MCF 10A (cell line): ENCODE measurements at places on chromosomes 6 and 20. TPM values are rescaled to one million over a fixed set of nuclear protein-coding genes. Genes with fewer than 3 reads are reported as not detected.
A peak's percentile ranks its signal among the peaks of the same experiment; 100 is the strongest.

- peak; percentile 41 for DNase-seq
These were observed 103.7 kb downstream of the SNAP25 start for GRCh38 chr20:10322073-10323012.

DNA sequence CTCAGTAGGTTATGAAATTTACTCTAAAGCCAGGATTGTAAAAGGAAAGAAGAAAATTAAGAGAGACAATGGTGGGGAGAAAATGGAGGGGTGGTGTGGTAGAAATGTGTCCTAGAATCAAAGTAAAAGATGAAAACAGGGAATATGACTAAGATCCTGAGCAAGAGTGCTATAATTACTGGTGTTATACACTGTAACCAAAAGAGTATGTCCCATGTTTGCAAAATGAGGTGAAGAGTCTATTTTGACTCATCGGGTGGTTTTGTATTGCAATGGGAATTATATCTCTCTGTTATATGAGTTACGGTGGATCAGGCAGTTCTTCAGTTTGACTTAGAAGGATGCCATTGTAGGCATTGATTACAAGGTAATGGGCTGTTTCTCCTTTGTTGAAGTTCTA is 8.5 kb downstream of the L3MBTL3 start:
- DNase-seq: no peak

DNA sequence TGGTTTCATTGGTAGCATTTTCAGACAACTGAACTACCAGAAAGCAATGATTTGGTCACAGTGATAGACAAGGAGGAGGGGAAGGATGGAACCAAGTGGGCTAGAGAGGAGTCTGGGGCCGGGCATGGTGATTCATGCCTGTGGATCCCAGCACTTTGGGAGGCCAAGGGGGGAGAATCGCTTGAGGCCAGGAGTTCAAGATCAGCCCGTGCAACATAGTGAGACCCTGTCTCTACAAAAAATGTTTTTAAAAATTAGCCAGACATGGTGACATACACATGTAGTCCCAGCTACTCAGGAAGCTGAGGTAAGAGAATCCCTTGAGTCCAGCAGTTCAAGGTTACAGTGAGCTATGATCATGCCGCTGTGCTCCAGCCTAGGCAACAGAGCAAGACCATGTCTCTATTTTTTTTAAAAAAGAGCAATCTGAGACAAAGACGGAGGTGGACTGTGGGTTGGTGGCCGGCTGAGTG is 70.6 kb downstream of the SYCP2L start:
- no peak for DNase-seq

DNA sequence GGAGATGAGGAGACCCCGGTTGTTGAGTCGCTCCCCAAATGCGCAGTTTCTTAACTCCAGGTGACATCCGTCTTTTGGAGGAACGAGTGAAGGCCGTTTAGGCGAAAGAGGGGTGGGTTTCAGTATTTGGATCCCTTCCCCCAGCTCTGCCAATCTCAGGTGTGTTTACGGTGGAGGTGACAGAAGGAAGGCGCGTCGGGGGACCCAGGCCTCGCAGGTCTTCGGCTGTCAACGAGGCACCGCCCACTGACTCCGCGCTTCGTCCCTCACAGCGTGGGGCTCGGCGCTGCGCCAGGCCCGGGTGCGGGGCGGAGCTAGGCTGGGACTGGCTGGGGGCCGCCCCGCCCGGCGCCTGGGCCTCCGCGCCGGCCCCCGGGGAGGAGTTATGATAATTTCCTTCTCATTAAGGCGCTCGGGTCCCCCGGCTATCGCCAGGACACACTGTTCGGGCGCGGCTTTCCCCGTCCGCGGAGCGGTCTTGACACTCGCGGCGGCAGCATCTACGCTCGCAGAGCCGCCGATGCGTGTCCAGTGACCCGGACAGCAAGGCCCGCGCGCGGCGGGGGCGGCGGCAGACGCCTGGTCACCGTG is at the start of gene TFAP2C:
Gene TFAP2C, plus strand, starts transcription at position 434 of the 591 bp plus-strand sequence. CDS start 239 bp downstream, outside the sequence.
- DNase-seq: peak; percentile 88

DNA sequence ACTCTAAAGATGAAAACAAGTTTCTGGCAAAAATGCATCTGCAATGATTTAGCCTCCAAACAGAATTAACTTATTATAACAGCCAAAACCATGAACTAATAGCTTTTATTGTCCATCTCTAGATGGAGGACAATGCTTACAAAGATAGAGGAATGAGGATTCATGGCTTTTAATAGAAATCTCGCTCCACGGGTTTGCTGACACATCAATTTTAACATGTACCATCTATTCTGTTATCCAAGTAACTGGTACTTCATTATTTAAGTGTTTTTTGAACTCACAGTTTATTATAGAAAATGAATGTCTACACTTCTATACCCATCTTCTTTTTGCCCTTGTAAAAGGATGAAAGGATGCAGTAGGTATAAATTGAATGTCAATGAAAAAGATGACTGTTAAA is 10.8 kb downstream of the TMX4 start:
- DNase-seq: no peak

- peak; percentile 27 for DNase-seq
These were observed 835.4 kb downstream of the MAFB start for GRCh38 chr20:39853636-39854035.

GRCh38 chr6:30769088-30769852 is 24.9 kb upstream of the IER3 start:
- DNase-seq: peak; percentile 94

DNA sequence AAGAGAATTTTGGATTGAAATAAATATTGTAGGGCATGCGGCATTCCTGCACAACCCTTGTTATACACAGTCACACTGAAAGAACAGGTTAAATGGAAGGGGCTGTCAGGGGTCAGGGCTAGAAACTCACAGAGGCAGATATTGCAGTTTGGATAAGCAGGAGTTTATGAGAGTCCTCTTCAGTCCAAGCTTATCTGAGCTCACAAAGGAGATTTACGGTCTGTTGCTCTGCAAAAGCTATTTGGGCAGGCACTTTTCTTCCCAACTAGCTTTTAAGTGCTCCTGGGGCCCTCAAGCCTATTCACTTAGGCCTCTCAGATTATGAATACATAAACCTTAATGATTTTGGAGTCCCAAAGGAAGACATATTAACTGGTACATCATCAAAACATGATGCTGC is 156.2 kb downstream of the SOX4 start:
- DNase-seq: no peak

DNA sequence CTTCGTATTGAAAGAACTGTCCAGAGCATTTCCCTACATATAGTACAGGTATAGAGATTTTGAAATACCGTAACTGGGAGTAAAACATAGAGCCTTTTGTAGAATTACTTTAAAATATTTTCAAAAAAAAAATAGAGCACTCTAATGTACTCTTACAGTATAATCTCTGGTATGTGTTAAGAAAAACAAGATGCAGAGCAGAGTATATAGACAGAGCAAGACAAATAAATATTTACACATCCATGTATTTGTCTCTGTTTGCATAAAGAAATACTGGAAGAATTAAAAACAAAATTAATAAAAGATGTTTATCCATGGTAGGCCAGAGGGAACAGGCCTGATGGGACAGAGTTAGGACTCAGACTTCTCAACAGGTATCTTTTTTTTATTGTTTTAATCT is 28.0 kb upstream of the SUMO4 start:
- DNase-seq: no peak

DNA sequence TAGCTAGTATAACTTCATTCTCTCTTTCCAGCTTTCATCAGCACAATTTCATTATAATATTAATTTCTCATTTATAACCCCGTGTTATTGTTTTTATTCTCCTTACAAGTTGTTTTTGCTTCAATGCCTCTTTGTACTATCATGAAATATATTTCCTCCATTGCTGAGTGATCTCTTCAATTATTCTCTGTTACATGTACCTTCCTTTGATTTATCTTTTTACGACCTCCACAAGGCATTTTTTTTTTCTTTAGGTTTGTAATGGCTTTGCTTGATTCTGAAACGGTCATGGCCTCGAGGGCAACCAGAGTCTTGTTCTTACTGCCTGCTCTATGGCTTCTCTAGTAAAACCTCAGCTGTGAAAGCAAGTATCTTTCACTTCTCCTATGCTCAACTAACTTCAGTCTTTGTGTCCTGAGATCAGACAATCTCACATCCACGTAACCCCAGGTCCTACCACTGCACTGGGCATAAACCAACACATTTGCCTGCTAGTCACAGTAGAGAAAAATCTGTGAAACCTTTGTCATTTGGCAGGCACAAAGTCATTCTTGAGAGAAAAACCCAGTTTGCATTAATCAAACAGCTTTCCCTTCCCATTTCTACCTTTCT is 119.9 kb downstream of the UST start:
- no peak for DNase-seq

Gene GRM4
- not detected in 2 replicates for total RNA-seq

Gene CGA
- total RNA-seq: not detected in 2 replicates

DNA sequence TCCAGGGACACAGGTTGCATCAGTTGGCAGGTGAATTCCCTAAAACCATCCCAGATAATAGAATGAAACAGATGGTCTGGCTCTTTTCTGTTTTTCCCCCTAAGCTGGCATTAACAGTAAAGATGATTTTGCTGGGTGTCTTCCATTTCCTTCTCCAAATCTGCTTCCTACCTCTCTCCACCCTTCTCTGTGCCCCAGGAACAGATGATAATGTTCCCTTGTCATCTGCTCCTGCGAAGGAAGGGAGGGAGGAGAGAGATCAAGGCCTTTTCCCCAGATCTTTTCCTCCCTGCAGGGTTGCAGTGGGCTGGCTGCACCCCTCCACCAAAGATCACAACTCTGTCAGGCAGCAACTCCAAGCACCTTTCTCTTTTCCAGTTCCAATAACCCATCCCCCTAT is 156.5 kb upstream of the PRDM1 start:
- DNase-seq: no peak

- DNase-seq: peak; percentile 36
These were observed 44.4 kb downstream of the RNF144B start for GRCh38 chr6:18431581-18431980.

Gene NSFL1C
- total RNA-seq: 63.3 and 76.1 TPM in 2 replicates

Gene RBBP8NL
- not detected in 2 replicates for total RNA-seq

DNA sequence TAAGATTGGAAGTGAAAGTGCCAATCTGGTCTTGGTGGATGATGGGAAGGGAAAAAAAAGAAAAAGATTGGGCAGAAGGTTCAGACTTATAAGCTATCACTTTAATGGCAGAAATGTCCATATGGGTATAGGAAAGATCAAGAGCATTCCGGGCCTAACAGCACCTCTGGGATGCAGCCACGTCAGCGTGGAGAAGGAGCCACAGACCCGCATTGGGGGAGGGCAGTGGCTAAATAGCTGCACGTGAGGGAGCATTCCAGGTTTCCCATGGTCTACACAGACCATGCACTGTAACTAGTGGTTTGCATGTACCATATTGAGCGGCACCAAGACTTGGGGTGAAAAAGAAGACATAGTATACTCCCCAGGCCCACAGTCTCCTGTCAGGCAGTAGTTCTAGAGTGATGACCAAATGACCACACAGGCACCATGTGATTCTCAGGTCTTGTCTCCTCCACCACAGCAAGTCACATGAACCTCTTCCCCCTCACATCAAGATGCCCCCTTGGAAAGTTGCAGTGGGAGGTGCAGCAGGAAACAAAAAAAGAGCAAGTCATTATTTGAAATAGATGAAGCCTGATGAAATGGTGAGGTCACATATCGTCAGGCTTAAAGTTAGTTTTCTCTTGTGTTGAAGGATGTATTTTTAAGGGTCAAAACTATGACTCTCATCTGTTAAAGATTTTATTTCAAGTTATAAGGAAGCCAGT is 94.4 kb upstream of the TNFAIP3 start:
- DNase-seq: no peak

GRCh38 chr6:157503018-157503747 is 122.2 kb downstream of the ZDHHC14 start:
- DNase-seq: no peak

DNA sequence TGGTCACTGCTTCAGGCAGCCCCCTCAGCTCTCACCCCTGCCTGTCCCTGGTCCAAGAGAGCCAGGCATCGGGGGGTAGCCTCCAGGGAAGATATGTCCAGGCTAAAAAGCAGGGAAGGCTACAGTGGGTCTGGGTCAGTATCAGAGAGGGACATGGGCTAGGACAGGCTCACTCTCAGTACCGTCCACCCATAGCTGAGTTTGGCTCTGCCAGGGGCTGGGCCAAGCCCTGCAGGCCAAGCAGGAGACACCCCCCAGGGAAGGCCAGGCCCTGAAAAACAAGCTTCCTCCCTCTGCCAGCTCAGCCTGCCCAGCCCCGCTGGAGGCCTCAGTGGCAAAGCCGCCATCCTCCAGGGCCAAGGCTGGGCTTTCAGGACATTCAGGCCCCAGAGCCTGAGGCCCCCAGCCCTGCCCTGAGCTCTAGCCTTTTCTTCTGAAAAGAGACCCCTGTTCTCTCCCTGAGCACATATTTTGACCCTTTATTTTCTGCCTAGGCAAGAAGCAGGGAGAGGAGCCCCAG is 28.6 kb upstream of the TGM2 start:
- no peak for DNase-seq

Gene DCDC2
- 0.52 TPM in 1 of 2 replicates, not detected in the other for total RNA-seq

- DNase-seq: peak; percentile 82
These were observed 305.3 kb downstream of the CLIC5 start for GRCh38 chr6:45710304-45710821.

Gene FKBP1C
- 0.23 and 0.25 TPM in 2 replicates for total RNA-seq

DNA sequence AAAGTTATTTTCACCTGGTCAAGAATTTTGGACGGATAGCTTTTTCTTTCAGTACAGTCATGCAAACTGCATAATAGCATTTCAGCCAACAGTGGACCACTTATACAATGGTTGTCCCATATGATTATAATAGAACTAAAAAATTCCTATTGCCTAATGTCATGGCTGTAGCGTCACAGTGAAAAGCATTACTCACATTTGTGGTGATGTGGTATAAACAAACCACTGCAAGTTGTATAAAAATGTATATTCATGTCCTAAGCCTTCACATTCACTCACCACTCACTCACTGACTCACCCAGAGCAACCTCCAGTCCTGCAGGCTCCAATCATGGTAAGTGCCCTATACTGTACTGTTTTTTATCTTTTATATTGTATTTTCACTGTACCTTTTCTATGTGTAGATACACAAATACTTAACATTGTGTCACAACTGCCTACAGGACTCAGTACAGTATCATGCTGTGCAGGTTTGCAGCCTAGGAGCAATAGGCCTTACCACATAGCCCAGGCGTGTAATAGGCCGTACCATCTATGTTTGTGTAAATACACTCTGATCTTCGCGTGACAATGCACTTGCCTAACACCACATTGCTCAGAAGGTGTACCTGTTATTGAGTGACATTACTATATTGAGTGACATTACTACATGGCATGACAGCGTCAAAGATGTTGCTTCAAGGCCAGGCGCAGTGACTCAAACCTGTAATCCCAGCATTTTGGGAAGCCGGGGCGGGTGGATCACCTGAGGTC is 17.9 kb downstream of the ABHD12 start:
- peak; percentile 68 for DNase-seq

DNA sequence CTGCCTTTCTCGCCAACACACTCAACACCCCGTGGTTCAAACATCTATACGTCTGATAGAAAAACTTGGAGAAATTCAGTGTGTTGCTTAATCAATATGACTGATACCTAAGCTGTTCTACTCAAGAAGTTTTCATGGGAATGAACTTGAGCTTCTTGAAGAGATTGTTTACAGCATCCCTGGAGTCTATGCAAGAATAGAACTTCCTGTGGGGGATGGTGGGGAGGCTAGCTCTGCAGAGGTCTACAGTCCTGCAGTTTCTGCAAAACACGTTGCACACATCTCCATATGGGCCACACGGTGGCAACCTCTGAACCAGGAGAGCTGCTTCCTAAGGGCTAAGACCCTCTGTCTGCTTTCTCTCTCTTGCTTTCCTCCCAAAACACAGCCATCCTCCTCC is 32.7 kb upstream of the FANCE start:
- DNase-seq: no peak

Gene C6orf15
- total RNA-seq: not detected in 2 replicates

- DNase-seq: no peak
These were observed 53.0 kb upstream of the CHD6 start for GRCh38 chr20:41671143-41671542.
